ENCODE measurements at places on chromosomes 7 and 10.

GRCh38 chr10:132510174-132510611 is 27.4 kb upstream of the INPP5A start:
- no peak overlapping the region for H3K27ac ChIP-seq
- no peaks in the 10 kb centered on the region for H3K4me1 ChIP-seq
- no peak for DNase-seq
- H3K27me3 ChIP-seq: peaks cover 2% of the 10 kb centered on the region
- no peaks in the 10 kb centered on the region for H3K36me3 ChIP-seq

- peaks cover 3% of the 10 kb centered on the region for H3K27me3 ChIP-seq
- peak overlapping the region; percentile 12 for H3K4me3 ChIP-seq
- peaks cover 7% of the 10 kb centered on the region for H3K4me1 ChIP-seq
- peak overlapping the region; percentile 50 for H3K27ac ChIP-seq
These were observed 15.9 kb upstream of the ADCK2 start for GRCh38 chr7:140656548-140657515.

GRCh38 chr10:122326385-122326784 is 48.1 kb upstream of the PLEKHA1 start:
- no peak overlapping the region for H3K4me3 ChIP-seq
- H3K27ac ChIP-seq: no peak overlapping the region
- no peaks in the 10 kb centered on the region for H3K36me3 ChIP-seq
- H3K4me1 ChIP-seq: no peaks in the 10 kb centered on the region
- H3K27me3 ChIP-seq: peaks cover 13% of the 10 kb centered on the region
- no peak for DNase-seq

DNA sequence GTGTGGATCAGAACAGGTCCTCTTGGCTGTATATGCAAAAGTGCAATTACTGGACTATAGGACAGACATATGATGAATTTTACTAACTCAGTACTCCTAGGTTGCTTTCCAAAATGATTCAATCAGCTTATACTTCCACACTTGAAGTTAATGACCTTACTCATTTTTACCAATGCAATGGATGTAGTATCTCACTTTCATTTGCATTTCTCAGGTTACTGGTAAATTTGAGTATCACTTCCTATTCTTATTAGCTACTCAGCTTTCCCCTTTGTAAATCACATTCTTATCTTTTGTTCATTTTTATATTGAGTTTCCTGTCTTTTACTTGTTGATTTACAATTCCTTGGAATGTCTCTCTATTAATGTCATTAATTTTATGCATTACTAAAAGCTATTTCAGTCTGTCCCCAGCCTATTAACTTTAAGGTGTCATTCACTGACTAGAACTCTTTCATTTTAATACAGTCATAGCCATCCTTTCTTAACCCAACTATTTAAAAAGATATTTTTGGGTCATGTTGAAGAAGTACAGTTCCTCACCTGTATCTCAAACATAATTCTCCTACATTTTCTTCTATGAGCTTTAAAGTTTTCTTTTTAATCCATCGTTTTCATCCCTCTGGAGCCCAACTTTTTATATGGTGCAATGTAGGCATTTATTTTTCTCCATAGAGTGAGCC is 88.6 kb downstream of the VIM start:
- no peak for DNase-seq
- no peak overlapping the region for H3K27ac ChIP-seq
- no peaks in the 10 kb centered on the region for H3K36me3 ChIP-seq
- no peak overlapping the region for H3K4me3 ChIP-seq

- peaks cover 8% of the 10 kb centered on the region for H3K27me3 ChIP-seq
- peaks cover 13% of the 10 kb centered on the region for H3K4me1 ChIP-seq
- no peak overlapping the region for H3K27ac ChIP-seq
- no peaks in the 10 kb centered on the region for H3K36me3 ChIP-seq
- no peak for DNase-seq
These were observed 55.3 kb downstream of the INPP5A start for GRCh38 chr10:132592790-132593383.
